Suppressor macrophage (primary cell): ENCODE measurements at places on chromosomes 16 and 17.
A peak's percentile ranks its signal among the peaks of the same experiment; 100 is the strongest.

GRCh38 chr17:32142038-32142856 is at the start of gene RHOT1:
Gene RHOT1, plus strand, starts transcription at chr17:32142502. Its CDS starts 191 bp downstream, at chr17:32142693.
- peak; percentile 83 for DNase-seq

GRCh38 chr17:4204190-4204589 is 59.6 kb downstream of the ANKFY1 start:
- no peak for DNase-seq

DNA sequence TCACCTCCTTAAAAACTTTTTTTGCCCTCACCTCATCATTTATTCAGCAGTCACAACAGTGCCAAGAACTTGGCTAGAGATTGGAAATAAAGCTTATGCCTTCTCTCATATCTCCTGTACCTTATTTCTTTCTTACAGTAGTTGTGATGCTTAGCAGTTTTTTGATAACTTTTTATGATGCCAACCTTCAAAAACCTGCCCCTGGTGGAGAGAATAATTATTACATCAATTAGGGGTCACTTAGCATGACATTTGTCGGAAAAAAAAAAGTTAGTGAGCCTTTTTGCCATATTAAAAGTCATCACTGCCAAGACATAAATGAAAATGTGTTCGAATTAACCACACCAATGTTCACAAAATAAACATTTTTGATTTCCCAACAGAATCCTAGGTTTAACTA is 296.6 kb downstream of the WWOX start:
- no peak for DNase-seq

GRCh38 chr17:80190716-80191115 is 20.9 kb downstream of the CARD14 start:
- DNase-seq: no peak

DNA sequence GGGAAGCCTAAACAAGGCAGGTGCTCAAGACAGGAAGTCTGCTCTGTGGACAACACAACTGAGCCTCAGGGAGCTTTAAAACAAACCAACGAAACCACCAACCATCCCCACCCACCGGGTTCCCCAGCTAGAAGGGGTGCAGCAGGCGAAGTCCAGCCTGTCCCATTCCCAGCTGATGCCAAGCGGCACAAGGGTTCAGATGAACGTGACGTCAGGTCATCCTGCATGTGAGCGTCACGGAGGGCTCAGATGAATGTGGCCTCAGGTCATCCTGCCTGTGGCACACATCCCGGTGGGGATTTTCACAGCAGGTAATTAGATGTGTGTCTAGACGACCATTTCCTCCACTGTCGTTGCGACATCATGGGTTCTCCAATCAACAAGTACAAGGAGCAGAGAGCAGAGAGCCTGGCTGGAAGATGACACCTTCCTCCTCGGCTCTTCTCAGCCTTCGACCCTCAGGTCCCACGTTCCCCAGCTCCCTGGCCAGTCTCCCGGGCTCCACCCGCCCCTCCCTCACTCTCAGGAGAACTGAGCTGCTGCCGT is 246.5 kb downstream of the FOXL1 start:
- DNase-seq: no peak

GRCh38 chr17:75228305-75228704 is 22.8 kb downstream of the NUP85 start:
- peak; percentile 99 for DNase-seq

DNA sequence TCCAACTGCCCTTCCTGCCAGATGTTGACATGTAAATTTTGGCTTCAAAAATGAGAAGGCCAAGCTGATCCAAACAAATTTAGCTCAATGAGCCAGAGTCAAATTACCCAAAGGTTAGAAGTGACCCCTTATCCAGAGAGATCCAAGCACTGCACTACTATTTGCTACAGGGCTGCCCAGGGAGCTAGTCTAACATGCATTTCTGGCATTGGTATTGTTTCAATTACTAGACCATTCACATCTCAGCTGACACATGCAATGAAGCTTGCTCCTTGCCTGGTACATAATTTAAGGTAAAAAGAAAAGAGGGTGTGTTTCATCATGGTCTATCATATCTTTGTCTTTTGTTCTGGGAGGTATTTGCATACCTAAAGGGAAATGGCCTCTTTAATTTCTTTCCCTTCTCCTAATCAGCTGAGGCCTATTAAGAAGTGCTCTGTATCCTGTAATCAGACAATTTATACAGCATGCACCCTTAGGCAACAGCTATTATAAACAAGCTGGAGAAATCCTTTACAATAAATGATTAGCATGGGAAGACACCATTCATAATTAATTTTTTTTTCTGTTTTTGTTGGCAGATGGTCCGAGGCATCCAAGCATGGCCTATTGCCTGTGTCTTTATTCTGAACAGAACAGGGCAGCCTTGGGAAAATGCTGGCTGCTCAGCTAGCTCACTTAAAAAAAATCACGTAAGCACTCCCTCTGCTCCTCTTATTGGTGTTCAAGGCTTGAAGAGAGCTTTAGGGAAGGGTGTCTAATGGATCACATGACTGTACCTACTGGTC is 161.5 kb upstream of the SALL1 start:
- no peak for DNase-seq

DNA sequence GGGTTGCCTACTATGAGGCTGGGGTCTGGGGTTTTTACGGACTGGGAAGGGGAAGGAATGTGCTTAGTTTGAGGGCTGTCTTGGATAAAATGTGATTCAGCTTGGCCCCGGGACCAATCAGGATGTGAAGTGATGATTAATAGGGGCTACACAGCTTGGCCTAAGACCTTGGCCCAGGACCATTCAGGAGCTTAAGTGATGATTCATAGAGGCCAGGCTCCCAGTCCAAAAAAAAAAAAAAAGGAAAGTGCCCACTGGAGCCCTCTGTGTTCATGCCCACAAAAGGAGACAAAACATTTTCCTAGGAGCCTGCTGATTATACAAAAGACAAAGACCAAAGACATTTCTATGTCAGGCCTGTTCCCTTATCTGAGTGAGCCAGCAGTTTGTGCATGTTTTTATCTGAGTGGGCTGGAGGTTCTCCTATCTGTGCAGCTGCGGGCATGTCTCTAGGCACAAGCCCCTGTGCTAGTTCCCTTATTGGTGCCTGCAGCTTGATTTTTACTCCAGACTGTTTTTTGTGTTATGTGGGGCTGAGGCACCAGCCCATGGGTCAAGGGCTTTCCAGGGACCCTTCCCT is 898.2 kb upstream of the GOT2 start:
- no peak for DNase-seq

GRCh38 chr17:41664587-41665565 is 23.8 kb upstream of the EIF1 start:
- DNase-seq: no peak

DNA sequence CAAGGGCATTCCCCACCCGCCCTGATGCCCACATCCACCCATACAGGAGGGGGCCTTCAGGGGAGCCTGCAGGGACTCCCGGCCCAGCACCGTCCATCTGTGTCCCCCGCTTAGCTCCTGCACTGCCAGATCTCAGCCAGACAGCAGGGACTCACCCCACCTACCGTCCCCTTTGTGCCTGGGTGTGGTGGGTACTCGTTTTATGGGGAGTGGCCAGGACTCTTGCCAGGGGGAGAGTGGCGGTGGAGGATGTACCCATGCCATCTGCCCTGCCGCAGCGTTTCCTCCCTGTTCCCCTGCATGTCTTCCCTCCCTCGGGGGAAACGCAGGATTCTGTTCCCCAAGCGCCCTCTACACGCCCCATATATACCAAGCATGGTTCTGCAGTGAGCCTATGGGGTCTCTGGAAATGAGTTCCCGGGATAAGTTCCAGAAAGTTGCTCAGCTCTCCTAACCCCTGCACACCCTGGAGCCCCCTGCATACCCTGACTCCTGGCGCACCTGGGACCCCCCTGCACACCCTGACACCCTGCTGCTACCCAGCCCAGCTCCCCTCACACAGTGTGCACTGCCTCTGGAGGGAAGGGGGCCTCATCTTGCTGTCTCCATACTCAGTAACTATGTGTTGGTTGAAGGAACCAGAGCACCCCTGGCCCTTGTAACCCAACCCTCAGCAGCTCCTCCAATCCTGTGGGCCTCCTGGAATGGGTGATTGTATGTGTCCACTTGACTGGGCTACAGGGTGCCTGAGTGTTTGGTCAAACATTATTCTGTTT is 4.2 kb upstream of the MAFG start:
- DNase-seq: no peak

DNA sequence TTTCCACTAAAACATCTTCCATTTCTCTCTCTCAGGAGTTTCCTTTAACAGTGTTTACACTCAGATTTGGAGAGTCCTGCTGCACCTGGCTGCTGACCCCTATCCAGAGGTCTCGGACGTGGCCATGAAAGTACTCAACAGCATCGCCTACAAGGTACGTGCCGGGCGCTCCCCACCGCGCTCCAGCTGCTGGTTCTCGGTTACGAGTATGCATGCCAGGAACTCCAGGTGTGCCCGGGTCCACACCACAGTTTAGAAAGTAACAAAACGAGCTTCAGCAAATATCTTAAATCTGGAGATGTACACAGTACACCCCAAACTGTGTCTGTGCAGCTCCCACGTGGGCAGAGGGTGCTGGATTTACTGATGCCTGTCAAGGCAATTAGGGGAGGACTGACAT is 82.9 kb upstream of the CHMP6 start:
- DNase-seq: no peak

DNA sequence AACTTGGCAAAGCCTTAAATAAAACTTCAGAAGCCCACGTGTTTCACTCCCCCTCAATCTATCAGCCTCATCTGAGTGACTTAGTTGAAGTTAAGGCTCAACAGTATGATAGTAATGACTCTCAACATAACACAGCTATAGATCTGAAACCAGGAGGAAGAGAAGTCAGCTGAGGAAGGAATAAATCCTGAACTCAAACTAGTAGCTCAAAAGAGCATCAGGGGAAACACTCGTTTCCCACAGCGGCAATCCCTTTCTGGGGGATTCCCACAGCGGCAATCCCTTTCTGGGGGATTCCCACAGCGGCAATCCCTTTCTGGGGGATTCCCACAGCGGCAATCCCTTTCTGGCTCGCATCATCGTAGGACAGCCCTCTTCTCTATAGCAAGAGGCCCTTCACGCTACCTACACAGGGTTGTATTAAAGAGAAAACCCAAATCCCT is 56.8 kb downstream of the ZZEF1 start:
- DNase-seq: no peak

- no peak for DNase-seq
These were observed 22.2 kb upstream of the C17orf113 start for GRCh38 chr17:42072323-42073187.

- DNase-seq: peak; percentile 79
These were observed 1.2 kb downstream of the RTN4RL1 start for GRCh38 chr17:2023692-2024571.

DNA sequence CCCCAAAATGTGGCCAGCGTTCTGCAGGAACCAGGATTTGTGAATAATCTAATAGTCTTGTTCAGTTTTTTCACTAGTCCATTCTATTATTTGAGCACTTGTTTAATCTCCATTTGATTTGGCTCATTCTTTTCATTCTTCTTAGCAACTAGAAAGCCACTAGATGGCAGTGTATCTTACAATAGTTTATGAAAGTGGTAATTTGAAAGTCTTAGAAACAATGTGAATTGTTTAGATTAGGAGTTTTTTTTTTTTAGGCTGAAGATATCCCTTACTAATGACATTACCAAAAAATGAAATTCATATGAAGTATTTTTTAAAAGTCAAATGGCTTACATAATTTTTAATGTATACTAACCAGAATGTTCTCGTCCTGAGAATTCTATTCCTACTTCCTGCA is 6.7 kb downstream of the ERI2 start:
- no peak for DNase-seq

GRCh38 chr17:6669479-6670212 is 18.1 kb downstream of the C17orf100 start:
- no peak for DNase-seq
